Activated T-cell treated with anti-CD3 and anti-CD28 coated beads for 24 hours (primary cell): ENCODE measurements at places on chromosomes 13 and 19.

- no peak for DNase-seq
Measured at GRCh38 chr13:108859197-108860012, 230.0 kb downstream of the MYO16 start.

DNA sequence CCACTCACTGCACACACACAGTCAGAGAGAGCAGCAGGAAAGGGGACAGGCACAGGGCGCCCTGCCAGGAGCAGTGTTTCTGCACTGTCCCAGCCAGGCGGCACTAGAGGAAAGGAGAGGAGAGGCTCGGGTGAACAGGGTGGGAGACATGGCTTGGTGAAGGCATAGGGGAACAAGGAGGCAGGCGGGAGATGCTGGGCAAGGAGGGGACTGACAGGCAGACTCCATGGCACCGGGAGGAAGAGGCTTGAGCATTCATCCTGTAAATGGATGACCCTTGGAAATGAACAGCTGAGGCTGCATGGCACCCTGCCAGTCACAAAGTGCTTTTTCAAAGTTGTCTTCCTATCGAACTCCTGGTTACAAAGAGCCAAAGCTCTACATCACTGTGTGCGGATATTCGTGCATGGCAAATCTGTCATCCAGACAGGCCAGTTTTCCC lies 22.4 kb downstream of the MED26 start:
- DNase-seq, result no peak

DNA sequence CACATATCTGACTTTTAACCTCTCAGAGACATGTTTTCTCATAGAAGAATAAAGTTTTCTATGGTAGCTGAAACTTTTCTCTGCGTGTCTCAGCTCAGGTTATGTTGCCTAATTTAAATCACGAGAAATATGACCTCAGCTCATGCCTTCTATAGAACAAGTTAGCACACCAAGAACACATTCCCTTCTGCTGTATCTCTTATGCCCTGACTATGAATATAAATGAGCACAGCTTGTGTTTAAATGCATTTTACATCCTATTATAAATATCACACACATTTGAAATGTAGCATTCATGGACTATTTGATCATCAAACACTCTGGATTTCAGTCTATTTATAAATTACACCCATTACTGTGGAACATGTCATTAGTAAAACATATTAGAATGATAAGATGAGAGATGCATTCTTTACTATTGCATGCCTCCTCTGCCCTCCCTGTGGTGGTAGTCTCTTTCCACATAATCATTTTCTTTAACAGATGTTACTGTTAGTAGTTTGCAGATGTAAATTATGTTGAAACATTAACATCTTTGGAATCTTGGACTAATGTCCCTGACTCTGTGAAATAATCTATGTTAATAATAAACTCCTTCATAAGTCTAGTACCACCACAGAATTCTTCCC lies 2044.9 kb upstream of the PCDH20 start:
- no peak for DNase-seq

GRCh38 chr19:5547881-5548280 lies 19.9 kb downstream of the TINCR start:
- DNase-seq, result no peak

DNA sequence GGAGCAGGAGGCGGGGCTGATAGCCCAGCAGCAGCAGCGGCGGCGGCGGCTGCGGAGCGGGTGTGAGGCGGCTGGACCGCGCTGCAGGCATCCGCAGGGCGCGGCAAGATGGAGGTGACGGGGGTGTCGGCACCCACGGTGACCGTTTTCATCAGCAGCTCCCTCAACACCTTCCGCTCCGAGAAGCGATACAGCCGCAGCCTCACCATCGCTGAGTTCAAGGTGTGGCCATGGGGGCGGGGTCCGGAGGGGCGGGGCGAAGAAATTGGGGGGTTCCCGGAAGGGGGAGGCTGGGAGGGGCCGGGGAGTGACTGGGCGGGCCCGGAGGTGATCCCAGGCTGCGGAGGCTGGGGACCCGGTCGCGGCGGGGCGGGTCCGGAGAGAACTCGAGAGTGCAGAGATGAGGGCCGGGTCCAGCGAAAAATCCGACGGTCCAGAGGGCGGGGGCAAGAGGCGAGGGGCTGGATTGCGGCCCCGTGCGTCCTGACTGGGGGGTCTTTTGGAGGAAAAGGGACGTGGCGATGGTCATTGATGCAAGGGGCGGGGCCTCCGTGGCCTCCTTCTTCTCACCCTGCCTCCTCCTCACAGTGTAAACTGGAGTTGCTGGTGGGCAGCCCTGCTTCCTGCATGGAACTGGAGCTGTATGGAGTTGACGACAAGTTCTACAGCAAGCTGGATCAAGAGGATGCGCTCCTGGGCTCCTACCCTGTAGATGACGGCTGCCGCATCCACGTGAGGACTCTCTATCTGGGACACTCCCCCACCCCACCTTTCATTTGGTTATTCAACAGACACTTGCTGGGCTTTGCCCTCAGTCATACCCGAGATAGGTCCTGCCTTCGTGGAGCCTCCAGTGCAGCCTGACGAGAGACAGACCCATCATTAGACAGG lies at the start of gene TBCB:
TBCB (plus strand) TSS at position 16 of the 891 bp plus-strand sequence; CDS start at position 109, 93 bp downstream.
- DNase-seq, result peak; percentile 87

DNA sequence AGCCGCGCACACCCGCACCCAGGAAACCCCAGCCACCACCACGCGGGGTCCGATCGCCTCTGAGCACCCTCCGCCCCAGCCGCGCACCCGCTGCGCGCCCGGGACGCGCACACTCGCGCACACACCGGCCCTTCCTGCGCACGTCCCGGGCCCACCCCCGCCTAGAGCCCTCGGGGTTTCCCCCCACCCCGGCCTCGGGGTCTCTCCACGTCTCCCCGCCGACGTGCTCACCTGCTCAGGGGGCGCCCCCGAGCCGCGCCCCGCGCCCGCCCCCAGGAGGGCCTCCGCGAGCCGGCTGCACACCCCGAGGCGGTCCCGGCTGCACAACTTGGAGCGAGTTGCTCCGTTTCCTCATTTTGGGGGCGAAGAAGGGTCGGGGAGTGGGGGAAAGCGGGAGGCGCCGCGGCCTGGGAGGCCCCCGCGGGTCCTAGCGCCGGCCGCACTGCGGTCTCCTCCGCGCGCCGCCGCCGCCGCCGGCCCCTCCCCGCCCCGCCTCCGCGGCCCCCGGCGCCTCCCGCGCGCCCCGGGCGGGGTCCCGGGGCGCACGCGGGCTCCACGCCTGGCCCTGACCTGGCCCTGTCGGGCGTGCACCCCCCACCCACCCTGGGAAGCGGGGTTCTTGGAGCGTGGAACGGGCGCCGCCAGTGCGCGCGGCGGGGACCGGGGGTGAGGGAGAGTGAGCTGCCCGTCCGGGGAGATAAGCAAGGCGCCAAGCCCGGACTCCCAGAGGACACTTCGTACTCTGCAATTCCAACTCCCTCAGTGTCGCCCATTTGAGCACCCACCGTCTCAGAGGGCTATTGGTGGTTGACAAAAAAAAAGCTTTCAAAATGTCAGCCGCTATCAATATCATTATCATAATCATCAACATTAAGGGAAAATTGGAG lies at the start of gene MATK:
MATK (minus strand) TSS at position 444 of the 887 bp plus-strand sequence. CDS start 1,246 bp downstream, outside the sequence.
- peak; percentile 12 for DNase-seq

DNA sequence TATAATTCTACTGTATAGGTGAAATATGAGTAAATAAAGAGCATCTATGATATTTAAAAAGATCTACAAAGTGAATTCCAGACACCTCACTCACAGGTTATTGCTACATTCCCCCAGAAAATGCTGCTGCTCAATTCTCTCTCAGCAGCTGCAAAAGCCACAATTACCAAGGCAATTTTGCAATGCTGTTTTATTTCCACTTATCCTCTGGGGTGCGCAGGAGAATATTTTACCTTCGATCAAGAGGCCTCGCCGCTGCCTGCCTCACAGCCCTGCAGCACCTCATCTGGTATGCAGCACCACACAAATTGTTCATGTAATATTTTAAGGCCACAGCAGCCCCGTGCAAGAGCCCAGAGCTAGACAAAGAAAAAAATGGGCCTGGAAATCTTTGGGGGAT lies 333.2 kb downstream of the DNAJC15 start:
- DNase-seq, result no peak
